ENCODE measurements at places on chromosomes 7 and 10. TPM values are rescaled to one million over a fixed set of nuclear protein-coding genes. Genes with fewer than 3 reads are reported as not detected.

The NCF1 gene
- total RNA-seq, result 4.0 TPM

The TMEM229A gene
- not detected for total RNA-seq

The IFIT3 gene
- 1.9 TPM for total RNA-seq

The PPP1R9A gene
- 0.85 TPM for total RNA-seq

The NANOS1 gene
- total RNA-seq, result 5.3 TPM

The ZC3HAV1L gene
- 29.1 TPM for total RNA-seq

The LRRC17 gene
- total RNA-seq, result 10.5 TPM

The CRPPA gene
- not detected for total RNA-seq

The GJC3 gene
- total RNA-seq, result not detected

The TSPAN33 gene
- 8.1 TPM for total RNA-seq

The NRCAM gene
- total RNA-seq, result 0.53 TPM

The SPDYE18 gene
- total RNA-seq, result not detected

The MKX gene
- total RNA-seq, result 15.8 TPM

The MOGAT3 gene
- not detected for total RNA-seq

The ZNF25 gene
- total RNA-seq, result 8.9 TPM

The PRSS1 gene
- total RNA-seq, result not detected

The GPR85 gene
- not detected for total RNA-seq

The PITX3 gene
- total RNA-seq, result not detected

The CCL24 gene
- not detected for total RNA-seq

The VAX1 gene
- not detected for total RNA-seq

The STX1A gene
- total RNA-seq, result 13.1 TPM

The KEL gene
- not detected for total RNA-seq

The DDX56 gene
- total RNA-seq, result 51.0 TPM

The ATG9B gene
- total RNA-seq, result not detected

The NKX1-2 gene
- total RNA-seq, result not detected

The FAM24A gene
- not detected for total RNA-seq

The PAPOLB gene
- total RNA-seq, result not detected

The MPP7 gene
- total RNA-seq, result 43.9 TPM

The RNF133 gene
- not detected for total RNA-seq

The RBM33 gene
- 44.2 TPM for total RNA-seq

The TRPV6 gene
- total RNA-seq, result not detected

The GHITM gene
- total RNA-seq, result 77.2 TPM

The NUTM2A gene
- total RNA-seq, result 0.11 TPM

The SLC29A3 gene
- total RNA-seq, result 0.64 TPM

The SAP25 gene
- 11.8 TPM for total RNA-seq

The CLCN1 gene
- total RNA-seq, result not detected

The PNLIP gene
- total RNA-seq, result not detected

The OPN1SW gene
- total RNA-seq, result not detected

The SMKR1 gene
- not detected for total RNA-seq

The IMMP2L gene
- 143 TPM for total RNA-seq

The SLC37A3 gene
- total RNA-seq, result 15.0 TPM

The CLRN3 gene
- total RNA-seq, result not detected

The AVPI1 gene
- total RNA-seq, result 23.7 TPM

The GATA3 gene
- total RNA-seq, result not detected

The GFRA1 gene
- total RNA-seq, result 7.0 TPM

The GPC2 gene
- not detected for total RNA-seq

The LRGUK gene
- not detected for total RNA-seq

The CASP7 gene
- total RNA-seq, result 27.2 TPM

The FRAT1 gene
- total RNA-seq, result 5.2 TPM

The TMEM60 gene
- not detected for total RNA-seq

The HABP2 gene
- not detected for total RNA-seq

The LEP gene
- not detected for total RNA-seq

The TMEM273 gene
- 82.3 TPM for total RNA-seq

The EMX2 gene
- total RNA-seq, result not detected

The CDNF gene
- not detected for total RNA-seq

The GPR15LG gene
- total RNA-seq, result not detected

The PTF1A gene
- not detected for total RNA-seq

Data from ascending aorta (tissue), 2 donors.